NCI-H1417 treated with DMSO at 0.1 percent for 48 hours (cell line): ENCODE measurements at places on chromosomes 13 and 19.

DNA sequence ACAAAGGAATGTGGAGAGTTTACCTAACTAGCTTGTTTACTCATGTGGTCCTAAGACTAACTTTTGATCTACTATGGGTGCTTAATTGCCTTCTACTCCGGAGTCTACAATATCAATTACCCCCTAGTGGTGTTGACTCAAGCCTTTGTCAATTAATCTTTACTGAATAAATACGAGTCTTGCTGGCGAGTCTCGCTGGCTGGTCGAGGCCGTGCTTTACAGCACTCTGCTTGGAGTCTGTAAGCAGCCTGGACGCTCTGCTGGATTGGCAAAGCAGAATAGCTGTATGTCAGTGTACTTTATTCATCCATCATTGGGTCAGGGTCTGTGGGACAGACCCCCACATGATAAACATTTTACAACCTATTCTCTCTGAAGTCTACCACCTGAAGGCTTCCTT, 9.9 kb upstream of the SPART start:
- no peak for DNase-seq

- DNase-seq, result no peak
These were observed 128.6 kb downstream of the USP12 start for GRCh38 chr13:27043013-27043412.

- DNase-seq, result no peak
These were observed 31.3 kb upstream of the FGF9 start for GRCh38 chr13:21639561-21639960.

- no peak for DNase-seq
These were observed 18.7 kb downstream of the LSM4 start for GRCh38 chr19:18304208-18304457.

GRCh38 chr19:13790354-13790753, 4.9 kb upstream of the ZSWIM4 start:
- no peak for DNase-seq

- no peak for DNase-seq
These were observed 583 bp upstream of the ZNF480 start for GRCh38 chr19:52296400-52296772.

DNA sequence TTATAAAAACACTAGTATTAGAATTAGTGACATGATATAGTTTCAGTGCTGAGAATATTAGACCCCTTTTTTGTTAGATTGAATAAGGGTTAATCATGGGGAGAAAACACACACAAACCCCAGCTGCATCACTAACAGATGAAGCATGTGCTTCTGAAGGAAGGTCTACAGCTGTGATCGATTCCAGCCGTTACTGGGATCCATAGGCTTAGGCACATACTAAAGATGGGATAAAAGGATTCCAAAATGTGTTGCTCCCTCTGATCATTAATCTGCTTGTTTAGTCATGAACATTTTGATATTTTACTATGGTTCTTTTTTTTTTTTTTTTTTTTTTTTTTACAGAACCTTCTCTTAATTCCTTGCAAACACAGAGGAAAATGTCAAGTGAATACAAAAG, 1591.3 kb downstream of the EFNB2 start:
- DNase-seq, result no peak

DNA sequence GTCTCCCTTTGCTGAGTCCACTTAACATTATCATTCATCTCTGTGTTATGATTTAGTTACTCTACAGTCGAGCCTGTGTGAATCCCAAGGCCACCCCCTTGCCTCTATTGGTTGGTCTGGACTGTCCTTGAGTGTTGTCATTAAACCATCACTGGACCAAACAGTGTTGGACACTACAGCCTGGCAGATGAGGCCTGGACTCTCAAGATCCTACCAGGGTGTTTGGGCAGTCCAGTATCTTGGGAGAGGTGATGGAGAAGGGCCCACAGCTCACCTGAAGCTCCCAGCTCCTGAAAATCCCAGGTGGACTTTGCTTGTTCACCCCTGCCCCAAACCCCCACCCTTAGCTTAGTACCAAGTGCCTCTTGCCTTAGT, 3.8 kb downstream of the CHMP2A start:
- DNase-seq, result no peak

- DNase-seq, result no peak
These were observed 827.6 kb downstream of the DACH1 start for GRCh38 chr13:71039440-71039839.
